DMS79 treated with DMSO at 0.1 percent for 48 hours (cell line): ENCODE measurements at places on chromosomes 6 and 20.

- no peak for DNase-seq
Measured at GRCh38 chr20:49887251-49888211, 27.8 kb downstream of the SPATA2 start.

GRCh38 chr6:41186031-41186562 is 14.9 kb downstream of the TREML2 start:
- DNase-seq, result no peak

- no peak for DNase-seq
Measured at GRCh38 chr6:46246727-46247126, 75.9 kb upstream of the ENPP5 start.

DNA sequence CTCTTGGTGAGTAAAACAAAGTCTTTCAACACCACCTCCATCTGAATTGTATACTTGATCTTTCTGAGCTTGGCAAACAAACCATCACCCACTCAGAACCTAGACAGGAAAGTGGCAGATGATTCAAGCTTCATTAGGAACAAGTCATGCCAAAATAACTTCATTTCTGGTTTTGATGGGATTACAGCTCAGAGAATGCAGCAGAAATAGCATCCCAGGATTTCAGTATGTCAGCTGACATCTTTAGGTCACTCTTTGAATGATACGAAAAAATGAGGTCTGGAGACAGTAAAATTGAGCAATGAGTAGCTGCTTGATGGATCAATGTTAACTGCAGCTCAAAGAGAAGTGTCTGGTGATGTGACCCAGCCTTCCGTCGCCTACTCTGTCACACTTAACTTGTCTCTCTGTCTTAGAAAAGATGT is 92.4 kb downstream of the GJA10 start:
- DNase-seq, result peak; percentile 68

GRCh38 chr20:43691928-43692524 is 25.1 kb downstream of the MYBL2 start:
- no peak for DNase-seq

DNA sequence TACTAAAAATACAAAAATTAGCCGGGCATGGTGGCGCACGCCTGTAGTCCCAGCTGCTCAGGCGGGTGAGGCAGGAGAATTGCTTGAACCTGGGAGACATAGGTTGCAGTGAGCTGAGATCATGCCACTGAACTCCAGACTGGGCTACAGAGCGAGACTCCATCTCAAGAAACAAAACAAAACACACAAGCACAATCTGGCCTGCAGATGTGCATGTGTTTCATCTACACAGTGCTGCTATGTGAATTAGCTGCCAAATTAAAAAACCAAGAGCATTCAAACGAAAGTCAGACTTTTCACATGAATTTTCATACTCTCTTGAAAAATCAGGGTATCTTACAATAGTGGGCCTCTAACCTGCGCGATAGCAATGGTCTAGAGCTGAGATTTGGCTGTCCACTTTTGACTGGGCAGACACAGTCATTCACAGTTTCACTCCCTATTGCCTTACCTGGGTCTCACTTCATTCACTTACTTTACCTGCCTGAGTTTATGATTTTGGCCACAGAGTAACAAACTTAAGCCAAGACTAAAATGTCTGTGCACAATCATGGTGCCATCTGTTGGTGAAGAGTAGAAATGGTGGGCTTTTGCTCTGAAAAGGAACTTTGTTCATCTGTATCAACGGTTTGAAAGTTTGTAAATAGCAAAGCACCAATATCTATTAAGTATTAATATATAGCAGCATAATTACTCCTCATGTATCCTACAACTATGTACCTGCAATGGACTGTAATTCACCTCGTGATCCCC is 138.5 kb upstream of the UST start:
- DNase-seq, result no peak
